ENCODE measurements at places on chromosomes 5 and 9.

DNA sequence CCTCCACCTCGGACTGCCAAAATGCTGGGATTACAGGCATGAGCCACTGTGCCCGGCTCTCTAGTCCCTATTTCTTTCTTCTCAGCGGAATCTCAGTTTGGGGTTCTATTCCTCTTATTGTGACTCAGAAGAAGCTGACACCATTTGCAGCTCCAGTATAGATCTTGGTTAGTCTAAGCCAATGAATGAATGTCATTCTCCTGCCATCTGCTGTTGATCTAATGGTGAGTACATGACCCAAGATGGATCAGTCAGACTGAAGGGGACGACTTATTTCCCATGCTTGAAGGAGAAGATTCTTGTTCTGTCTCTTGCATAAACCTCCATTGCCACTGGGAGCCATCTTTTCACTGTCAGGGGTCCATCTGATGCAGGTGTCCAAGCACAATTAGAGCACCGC lies 76.0 kb upstream of the KLF9 start:
- DNase-seq = no peak

- DNase-seq = no peak
These were observed 137.6 kb downstream of the UGCG start for GRCh38 chr9:112034216-112034611.

GRCh38 chr9:111158363-111158762 lies 120.1 kb upstream of the LPAR1 start:
- no peak for DNase-seq

DNA sequence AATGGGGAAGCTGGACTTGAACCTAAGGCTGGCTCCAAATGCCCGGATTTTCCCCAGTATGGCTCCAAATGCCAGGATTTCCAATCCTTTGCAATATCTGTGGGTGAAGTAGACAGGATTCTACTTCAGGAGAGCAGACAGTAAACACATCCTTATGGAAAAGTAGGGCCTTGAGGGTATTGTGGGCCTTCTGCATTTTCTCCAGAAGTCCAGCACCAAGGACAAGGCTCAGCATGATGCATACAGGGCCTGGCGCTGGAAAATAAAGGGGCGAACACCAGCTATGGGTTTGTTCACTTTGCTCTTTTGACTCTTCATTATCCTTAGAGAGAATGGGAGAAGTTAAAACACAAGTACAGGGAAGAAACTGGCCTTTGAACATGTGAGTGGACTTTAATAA lies 347.5 kb downstream of the SEMA5A start:
- DNase-seq = no peak

- DNase-seq = no peak
These were observed 93.7 kb downstream of the ENC1 start for GRCh38 chr5:74546796-74547195.

DNA sequence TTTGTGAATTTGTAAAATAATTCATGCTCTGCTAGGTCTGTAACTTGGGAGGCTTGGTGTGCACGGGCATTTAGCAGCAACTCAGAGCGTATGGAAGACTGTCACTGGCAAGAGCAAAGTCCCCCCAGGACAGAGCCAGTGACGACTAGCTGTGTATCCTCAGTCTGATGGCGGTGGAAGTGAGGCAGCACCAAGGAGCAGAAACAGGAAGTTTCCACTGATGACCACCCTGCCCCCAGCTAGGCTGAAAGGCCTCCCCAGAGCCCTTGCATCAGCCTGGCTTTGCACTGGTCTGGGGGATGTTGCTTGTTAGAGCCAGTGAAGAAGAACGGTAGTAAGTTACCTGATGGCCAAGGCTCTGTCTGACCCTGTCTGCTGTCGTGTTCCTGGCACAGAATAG lies 66.8 kb upstream of the ABL1 start:
- no peak for DNase-seq

DNA sequence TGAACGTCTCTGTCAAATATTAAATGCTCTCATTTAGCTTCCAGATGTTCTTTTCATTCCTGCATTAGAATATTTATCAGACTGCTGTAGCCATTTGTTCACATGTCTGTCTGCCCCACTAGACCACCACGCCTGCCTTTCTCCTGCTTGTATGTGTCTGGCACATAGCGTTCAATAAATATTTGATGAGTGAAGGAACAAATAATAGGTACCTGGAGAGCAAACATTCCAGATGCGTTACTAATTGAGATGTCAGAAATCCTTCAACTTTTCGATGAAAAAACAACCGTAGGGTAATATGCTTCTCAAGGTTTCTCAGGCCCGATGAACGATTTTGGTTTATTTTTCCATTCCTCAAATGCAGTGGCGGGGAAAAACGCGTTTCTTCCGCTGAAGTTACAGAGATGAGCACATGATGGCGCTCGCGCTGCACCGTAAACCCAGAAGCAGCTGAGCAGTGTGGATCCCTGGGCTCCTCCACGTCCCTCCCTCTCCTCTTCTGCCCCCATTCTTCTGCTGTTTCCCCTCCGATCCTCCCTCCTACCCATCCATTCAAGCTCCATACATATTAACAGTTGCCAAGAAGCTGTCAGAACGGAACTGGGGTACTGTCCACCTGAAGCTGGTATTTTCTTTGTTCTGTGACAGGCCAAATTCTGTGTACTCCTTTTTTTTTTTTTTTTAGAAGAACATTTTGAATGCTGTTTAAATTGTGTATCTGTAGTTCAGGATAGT lies 245.4 kb downstream of the MPDZ start:
- no peak for DNase-seq

GRCh38 chr5:63524281-63524680 lies 438.0 kb downstream of the HTR1A start:
- no peak for DNase-seq

- no peak for DNase-seq
These were observed at the start of gene PLPPR1 for GRCh38 chr9:101028346-101029314. PLPPR1 (plus strand) TSS chr9:101028727.

- DNase-seq = no peak
These were observed 5.6 kb downstream of the MEGF9 start for GRCh38 chr9:120708526-120709224.

GRCh38 chr5:61687371-61687770 lies 355.3 kb downstream of the ZSWIM6 start:
- DNase-seq = no peak

DNA sequence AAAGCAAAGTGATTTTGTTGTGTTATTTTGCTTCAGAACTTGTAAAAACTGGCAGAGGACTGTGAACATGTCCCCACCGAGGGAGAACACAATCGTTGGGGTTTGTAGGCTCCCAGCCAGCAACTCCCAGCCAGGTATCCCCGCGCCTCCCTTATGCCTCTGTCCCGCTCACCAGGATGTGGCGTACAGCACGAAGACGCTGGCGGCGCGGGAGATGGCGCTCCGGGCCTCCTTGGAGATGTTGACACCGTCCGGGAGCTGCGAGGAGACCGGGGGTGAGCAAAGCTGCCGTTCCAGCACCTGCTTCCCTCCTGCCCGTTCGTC lies 630 bp downstream of the POLE3 start:
- no peak for DNase-seq

GRCh38 chr5:133884569-133885311 lies 83.7 kb downstream of the C5orf15 start:
- DNase-seq = no peak

- DNase-seq = no peak
These were observed 10.1 kb downstream of the ACO1 start for GRCh38 chr9:32394381-32395049.

GRCh38 chr9:112809351-112809848 lies 58.8 kb downstream of the SNX30 start:
- DNase-seq = no peak

DNA sequence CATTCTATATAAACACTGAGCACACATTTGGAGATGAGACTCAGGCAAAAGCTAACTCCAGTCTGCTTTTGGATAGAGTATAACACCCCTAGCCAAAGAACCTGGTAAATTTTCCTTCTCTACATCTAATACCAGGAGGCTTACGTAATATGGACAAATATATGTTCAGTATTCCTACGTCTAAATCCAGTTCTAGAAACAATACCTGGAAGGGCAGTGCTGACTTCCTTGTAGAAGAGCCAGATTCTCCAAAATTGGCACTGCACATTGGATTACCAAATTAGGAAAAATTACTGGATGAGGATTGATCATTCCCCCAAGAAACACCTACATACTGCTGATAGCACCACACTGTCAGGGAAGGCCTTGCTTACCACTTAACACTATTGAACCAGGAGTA lies 247.4 kb downstream of the SAXO1 start:
- no peak for DNase-seq

GRCh38 chr5:55467862-55468551 lies 66.8 kb downstream of the PLPP1 start:
- no peak for DNase-seq

- no peak for DNase-seq
These were observed 74.5 kb downstream of the PTCD2 start for GRCh38 chr5:72394688-72395087.

GRCh38 chr9:99594056-99594780 lies 227.5 kb upstream of the NR4A3 start:
- no peak for DNase-seq

GRCh38 chr9:101025940-101026339 lies 2.6 kb upstream of the PLPPR1 start:
- DNase-seq = no peak

GRCh38 chr5:135880801-135881200 lies 14.8 kb downstream of the IL9 start:
- no peak for DNase-seq

DNA sequence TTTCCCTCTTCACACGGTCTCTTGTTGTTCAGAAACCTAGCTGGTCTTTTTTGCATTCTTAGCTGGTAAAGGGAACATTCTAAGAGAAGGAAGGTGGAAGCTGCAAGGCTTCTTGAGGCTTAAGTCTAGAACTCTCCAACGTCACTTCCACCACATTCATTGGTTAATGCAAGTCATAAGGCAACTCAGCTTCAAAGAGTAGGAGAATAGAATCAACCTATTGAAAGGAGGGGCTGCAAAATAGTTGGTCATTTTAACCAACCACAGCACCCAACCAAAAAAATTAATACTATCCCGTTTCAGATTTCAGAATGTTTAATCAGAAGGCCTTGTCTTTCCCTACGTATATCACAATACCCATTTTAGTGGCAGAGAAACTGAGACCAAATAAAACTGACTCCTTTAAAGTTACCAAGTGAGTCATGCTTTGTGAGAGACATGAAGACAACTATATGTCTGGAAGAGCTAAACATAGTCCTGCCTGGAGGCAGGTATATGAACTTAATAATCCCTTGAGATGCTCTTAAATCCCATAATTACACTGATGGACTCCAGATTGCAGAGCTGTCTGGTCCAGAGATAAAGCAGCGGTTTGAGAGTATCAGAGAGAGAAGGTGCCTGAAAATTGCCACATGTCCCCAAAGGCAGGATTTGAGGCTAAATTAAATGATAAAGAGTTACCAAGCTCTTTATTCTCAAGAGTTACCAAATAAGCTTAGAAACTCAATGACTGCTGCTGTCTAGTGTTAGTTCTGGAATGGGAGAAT lies 14.4 kb downstream of the DOCK8 start:
- no peak for DNase-seq

- no peak for DNase-seq
These were observed 23.9 kb downstream of the RIC1 start for GRCh38 chr9:5652821-5653220.

DNA sequence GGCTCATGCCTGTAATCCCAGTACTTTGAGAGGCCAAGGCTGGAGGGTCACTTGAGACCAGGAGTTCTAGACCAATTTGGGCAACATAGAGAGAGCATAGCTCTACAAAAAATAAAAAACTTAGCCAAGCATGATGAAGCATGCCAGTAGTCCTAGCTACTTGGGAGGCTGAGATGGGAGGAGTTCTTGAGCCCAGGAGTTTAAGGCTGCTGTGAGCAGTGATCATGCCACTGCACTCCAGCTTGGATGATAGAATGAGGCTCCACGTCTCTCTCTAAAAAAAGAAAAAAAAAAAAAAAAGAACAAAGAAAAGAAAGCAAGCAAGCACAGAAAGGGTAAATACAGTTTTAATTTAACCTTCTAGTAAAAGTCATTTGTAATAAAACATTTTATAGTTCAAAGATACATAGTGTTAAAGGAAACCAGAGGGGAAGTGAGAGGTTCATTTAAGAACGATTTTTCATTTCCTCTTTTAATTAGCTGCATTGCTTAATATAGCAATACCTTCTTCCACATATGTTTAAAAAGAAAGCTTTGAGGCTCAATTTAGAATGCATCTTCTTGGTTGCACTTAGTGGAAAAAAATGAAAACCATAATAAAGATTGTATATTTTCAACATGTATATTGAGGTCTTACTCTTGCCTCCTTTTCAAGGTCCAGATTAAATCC lies 14.9 kb downstream of the GAPT start:
- no peak for DNase-seq

DNA sequence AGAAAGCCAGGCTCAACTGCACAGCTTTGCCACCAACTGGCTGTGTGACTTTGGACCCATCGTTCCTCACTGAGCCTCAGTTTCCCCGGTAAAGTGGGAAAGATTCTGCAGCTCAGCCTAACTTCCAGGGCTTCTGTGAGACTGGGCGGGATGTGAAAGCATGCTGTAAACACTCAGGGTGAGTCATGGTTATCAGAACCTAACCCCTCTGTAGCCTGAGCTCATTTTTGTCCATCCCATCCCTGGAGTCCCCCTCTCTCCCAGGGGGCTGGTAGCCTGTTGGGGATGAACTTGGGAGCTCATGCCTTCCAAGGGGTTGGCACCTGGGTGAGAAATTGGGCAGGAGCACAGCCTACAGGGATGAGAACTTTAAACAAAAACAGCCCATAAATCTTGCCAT lies 2.3 kb downstream of the CCDC69 start:
- DNase-seq = no peak

- DNase-seq = no peak
These were observed 259.4 kb upstream of the MVB12B start for GRCh38 chr9:126067031-126067734.

DNA sequence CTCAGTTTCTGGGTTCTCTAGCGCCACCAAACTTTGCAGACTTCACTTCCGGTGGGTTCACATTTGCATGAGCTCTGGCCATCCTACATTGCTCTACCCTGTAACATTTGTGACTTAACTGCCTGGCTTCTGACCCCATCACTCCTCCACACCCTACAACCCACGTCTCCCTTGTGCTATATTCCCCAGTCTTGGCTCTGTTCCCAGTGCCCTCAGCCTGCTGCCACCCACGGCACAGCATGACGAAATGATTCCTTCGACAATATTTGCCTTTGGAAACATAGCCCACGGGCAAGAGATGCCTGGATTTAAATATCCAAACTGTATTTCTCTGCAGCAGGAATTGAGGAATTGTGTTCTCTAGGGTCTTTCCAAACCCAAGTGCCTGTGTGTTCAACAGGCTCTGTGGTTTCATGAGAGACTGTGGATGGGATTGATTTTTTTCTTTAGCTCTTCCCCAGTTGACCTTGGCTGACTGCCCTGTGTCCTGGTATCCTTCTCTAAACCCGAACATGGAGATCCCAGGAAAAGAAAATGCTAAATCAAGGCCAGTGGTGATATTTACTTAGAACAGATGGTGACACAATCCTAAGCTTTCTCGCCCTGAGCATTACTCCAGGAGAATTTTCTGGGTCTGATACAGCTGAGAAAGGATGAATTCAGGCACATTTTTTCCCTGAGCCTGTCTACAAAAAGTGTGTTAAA lies 44.4 kb upstream of the GRIA1 start:
- no peak for DNase-seq
